ENCODE measurements at places on chromosomes 6 and 20. TPM values are rescaled to one million over a fixed set of nuclear protein-coding genes. Genes with fewer than 3 reads are reported as not detected.

DNA sequence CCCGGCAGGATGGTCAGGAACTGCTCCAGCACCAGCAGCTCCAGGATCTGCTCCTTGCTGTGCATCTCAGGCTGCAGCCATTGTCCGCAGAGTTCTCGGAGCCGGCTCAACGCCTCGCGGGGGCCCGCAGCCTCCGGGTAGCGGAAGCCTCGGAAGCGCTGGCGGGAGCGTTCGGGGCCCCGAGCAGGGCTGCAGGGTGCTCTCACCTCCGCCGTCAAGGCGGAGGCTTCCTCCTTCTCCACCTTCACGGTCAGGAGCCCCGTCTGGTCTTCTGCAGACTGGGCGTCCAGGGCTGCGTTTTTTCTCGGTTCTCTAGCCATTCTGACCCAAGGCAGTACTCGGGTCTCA is 434 bp downstream of the ZKSCAN4 start:
- no peak for DNase-seq

DNA sequence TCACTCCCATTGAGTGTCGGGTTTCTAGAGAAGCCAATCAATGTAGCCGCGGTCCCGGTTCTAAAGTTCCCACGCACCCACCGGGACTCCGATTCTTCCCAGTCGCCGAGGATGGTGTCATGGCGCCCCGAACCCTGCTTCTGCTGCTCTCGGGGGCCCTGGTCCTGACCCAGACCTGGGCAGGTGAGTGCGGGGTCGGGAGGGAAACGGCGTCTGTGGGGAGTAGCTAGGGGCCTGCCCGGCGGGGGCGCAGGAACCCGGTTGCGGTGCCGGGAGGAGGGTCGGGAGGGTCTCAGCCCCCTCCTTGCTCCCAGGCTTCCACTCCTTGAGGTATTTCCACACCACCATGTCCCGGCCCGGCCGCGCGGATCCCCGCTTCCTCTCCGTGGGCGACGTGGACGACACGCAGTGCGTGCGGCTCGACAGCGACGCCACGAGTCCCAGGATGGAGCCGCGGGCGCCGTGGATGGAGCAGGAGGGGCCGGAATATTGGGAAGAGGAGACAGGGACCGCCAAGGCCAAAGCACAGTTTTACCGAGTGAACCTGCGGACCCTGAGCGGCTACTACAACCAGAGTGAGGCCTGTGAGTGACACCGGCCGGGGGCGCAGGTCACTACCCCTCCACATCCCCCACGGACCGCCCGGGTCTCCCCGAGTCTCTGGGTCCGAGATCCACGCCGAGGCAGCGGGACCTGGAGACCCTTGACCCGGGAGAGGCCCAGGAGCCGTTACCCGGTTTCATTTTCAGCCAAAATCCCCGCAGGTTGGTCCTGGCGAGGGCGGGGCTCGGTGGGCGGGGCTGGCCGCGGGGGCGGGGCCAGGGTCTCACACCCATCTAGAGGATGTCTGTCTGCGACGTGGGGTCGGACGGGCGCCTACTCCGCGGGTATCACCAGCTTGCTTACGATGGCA is 35.2 kb upstream of the HLA-G start:
- DNase-seq = peak; percentile 14

- no peak for DNase-seq
These were observed 125.4 kb downstream of the RNASET2 start for GRCh38 chr6:166830891-166831363.

Gene KCNK16
- total RNA-seq = not detected

Measured in umbilical cord (tissue), 2 donors.